ENCODE measurements at places on chromosomes 6 and 20.
A peak's percentile ranks its signal among the peaks of the same experiment; 100 is the strongest.

GRCh38 chr6:13398069-13398381 lies 69.7 kb upstream of the TBC1D7 start:
- DNase-seq, result no peak

- no peak for DNase-seq
Observed at GRCh38 chr20:61184194-61184593, 67.9 kb upstream of the CDH4 start.

- DNase-seq, result no peak
Observed at GRCh38 chr6:42795651-42796050, 13.8 kb downstream of the BICRAL start.

GRCh38 chr6:84193114-84193708 lies 34.2 kb downstream of the CEP162 start:
- DNase-seq, result no peak

DNA sequence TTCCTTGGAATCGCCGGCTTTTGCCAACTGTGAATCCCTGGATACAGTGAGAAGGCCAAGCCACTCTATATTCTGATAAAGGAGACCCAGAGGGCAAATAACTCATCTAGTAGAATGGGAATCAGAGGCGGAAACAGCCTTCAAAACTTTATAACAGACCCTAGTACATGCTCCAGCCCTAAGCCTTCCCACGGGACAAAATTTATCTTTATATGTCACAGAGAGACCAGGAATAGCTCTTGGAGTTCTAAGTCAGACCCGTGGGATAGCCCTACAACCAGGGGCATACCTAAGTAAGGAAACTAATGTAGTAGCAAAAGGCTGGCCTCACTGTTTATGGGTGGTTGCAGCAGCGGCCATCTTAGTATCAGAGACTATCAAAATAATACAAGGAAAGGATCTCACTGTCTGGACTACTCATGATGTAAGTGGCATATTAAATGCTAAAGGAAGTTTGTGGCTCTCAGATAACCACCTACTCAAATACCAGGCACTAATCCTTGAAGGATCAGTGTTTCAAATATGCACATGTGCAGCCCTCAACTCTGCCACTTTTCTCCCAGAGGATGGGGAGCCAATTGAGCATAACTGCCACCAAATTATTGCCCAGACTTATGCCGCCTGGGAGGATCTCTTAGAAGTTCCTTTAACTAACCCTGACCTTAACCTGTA lies 29.5 kb downstream of the CEP85L start:
- no peak for DNase-seq

DNA sequence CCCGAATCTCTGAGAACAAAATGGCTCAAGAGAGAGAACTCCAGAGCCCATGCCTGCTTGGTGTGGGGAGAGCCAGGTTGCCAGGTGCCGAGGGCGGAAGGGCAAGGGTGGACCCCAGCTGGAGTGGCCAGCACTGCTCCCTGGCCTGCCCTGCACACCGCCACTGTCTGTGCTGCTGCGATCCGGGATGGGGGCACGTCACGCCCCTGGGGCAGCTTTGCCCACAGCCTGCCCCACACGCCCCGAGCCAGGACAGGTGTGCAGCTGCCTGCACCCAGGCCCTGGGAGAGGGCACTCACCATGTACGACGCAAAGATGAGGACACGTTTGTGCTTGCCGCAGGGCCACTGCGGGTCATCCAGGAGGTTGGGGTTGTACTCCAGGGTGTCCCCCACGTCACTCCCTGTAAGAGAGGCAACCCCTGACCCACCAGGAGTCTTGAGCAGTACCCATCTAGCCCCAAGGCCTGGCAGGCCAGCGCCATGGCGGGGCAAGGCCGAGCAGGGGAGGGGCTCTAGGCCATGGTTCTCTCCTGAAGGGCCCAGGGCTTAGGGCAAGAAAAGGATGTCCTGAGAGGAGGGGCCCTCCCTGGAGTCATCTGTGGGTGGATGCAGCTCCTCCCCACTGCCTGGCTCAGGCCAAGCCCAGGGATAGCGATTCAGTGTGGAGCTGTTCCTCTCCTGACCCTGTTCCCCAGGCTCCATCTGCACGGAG lies 5.9 kb downstream of the RPS21 start:
- DNase-seq, result no peak

DNA sequence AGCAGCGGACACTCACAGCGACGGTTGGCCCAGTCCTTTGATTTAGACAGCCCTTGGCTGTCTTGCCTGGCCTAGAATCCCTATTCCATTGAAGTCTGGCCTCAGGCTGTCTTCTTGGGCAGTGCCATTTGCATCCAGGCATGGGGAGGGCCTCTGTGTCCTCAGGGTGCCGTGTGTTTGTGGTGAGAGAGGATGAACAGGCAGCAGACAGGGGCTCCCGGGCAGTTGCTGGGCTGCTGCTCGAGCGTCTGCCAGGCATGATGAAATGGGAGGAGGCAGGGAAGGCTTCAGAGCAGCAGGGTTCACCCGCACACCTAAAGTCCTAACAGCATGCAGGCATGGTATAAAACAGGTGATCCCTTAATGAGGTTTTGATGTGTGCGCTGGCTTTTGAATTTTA lies 126.9 kb downstream of the SOBP start:
- no peak for DNase-seq

- no peak for DNase-seq
Observed at GRCh38 chr6:14474816-14475215, 357.2 kb downstream of the CD83 start.

GRCh38 chr20:4158466-4159050 lies 143.2 kb upstream of the RNF24 start:
- no peak for DNase-seq

DNA sequence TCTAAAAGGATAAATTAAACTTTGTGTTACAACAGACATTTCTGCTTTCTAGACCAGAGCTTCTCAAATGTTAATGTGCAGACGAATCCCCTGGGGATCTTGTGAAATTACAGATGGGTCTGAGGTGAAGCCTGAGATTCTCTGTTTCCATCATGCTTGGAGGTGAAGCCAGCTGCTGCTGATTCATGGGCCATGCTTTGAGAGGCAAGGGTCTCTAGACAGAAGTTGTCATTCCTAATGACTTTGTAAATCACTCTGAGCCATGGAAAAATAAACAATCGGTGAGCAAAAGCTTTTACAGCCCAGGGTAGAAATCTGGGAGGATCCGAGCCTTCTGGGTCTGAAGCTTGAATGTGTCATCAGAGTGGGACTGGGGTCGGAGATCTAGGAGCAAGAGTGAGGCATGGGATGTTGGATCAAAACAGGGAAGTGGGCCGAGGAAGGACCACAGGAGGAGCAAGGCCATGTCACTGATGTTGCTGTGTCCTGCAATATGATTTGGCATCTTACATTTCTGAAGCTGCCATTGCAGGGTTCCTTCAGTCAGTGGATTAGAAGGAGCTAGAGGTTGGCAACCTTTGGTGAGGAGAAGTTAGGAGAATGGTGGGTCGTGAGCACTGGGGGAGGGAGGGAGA lies 77.3 kb downstream of the TRMT11 start:
- DNase-seq, result no peak

GRCh38 chr6:26026833-26027490 lies 60.3 kb upstream of the HFE start:
- DNase-seq, result peak; percentile 75

DNA sequence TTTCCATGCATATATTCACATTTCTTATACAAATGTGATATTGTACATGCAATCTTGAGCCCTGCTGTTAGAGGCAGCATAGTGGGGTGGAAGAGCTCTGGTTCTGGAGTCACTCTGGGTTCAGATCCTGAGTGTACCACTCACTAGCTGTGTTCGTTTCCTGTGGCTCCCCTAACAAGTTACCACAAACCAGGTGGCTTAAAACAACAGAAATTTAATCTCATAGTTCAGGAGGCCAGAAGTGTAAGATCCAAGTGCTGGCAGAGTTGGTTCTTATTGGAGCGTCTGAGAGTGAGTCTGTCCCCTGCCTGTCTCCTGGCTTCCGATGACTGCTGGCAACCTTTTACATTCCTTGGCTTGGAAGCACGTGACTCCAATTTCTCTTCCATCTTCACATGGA lies 115.6 kb downstream of the MAP3K7 start:
- DNase-seq, result no peak

GRCh38 chr6:31351401-31352309 lies 5.3 kb downstream of the HLA-B start:
- DNase-seq, result no peak

DNA sequence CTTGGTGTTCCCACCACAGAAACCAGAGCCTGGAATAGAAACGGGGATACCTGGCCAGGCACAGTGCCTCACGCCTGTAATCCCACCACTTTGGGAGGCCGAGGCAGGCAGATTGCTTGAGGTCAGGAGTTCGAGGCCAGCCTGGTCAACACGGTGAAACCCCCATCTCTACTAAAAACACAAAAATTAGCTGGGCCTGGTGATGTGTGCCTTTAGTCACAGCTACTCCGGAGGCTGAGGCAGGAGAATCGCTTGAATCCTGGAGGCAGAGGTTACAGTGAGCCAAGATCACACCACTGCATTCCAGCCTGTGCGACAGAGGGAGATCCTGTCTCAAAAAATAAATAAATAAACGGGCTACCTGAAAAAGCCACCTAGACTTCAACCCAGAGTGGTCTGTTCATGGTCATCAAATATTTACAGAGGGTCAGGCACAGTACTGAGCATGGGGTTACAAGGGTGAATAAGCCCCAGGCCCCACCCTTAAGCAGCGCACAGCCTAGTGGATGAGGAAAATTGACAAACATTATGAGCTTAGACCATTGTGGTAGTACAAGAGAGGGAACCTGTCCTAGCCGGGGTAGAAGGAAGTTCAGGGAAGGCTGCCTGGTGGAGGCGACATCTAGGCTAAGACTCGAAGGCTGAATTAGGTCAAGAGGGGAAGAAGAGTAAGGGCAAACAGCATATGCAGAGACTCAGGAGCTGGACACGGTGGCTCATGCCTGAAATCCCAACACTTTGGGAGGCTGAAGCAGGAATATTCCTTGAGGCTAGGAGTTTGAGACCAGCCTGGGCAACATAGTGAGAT lies 7.2 kb upstream of the PCIF1 start:
- DNase-seq, result no peak

DNA sequence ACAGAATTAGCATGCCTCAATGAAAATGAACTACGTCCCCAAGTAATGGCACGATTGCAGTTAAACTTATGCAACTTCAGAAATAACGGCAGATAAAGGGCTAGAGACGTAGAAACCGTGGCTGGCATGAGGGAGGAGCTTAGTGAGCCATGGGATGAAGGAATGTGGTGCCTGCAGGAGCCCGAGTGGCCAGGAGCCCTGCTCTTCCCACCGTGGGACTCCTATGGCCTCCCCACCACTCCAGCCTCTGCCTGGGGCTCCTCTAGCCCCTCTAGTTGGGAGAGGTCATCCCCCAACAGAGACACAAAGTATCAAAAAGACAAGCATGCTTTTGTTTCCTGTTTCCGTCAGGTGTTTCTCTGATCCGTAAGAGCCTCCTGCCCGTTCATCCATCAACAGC lies 75.1 kb upstream of the BHLHE23 start:
- DNase-seq, result no peak

DNA sequence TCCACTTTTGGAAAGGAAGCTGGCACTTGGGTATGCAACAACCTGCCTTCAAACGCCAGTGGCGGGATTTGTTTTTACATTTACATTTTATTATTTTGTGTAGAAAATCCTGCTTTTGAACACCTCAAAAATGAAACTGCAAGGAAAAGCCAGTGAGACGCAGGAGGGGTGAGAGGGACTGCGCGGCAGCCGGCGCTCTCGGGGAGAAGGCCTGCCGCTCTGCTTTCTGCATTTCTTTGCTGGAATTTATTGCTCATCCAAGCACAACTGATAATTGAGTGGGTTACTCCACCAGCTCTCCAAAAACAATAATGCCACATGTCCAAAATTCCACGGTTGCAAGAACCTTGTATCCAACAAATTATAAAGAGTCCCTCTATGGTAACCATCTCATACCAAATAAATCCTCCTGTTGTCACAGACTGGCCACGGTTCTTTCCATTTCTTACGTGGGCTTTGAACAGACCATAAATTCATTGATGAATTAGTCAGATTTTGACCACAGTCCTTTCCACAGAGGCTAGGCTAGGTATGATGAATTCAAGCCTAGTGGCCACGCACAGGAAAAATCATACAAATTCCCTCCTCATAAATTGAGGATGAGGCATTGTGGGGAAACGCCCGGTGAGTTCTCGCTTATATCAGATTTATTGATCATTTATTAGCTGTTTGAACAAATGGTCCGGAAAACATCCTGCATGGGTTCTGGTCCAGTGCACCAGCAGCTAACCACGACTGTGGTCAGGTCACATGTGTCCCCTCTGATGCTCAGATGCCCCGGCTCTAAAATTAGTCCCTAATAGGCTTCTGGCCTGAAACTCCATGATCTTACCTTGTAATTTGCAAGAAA lies 31.6 kb upstream of the FOXC1 start:
- DNase-seq, result no peak

GRCh38 chr20:24359321-24360027 lies 110.0 kb upstream of the SYNDIG1 start:
- DNase-seq, result no peak

GRCh38 chr6:658244-658643 lies 1.3 kb upstream of the HUS1B start:
- DNase-seq, result no peak

- DNase-seq, result no peak
Observed at GRCh38 chr6:34657307-34657978, 39.1 kb downstream of the ILRUN start.

DNA sequence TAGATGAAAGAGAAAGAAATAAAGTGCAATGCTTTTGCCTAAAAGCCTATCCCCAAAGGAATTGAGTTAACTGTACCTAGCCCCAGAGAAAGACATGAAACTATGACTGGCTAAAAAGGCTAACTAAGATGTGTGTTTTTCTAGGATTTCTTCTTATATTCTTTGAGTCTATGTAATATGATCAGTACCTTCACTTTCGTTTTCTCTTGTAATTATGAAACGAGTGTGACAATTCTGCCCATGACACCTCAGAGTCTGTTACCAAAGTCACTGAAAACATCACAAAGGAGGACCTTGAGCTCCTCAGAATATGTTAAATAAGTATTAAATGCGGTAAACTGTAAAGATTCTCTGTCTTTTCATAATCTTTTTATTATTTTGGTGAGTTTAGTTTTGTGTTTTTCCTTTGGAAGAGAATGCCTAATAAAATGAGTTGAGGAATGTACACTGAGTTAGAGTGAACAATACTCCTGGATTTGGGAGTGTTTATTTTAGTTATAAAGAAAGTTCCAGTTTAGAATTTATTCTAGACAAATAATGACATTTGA lies 141.3 kb downstream of the FUT9 start:
- DNase-seq, result no peak

GRCh38 chr6:11333132-11333849 lies 100.8 kb upstream of the NEDD9 start:
- no peak for DNase-seq

DNA sequence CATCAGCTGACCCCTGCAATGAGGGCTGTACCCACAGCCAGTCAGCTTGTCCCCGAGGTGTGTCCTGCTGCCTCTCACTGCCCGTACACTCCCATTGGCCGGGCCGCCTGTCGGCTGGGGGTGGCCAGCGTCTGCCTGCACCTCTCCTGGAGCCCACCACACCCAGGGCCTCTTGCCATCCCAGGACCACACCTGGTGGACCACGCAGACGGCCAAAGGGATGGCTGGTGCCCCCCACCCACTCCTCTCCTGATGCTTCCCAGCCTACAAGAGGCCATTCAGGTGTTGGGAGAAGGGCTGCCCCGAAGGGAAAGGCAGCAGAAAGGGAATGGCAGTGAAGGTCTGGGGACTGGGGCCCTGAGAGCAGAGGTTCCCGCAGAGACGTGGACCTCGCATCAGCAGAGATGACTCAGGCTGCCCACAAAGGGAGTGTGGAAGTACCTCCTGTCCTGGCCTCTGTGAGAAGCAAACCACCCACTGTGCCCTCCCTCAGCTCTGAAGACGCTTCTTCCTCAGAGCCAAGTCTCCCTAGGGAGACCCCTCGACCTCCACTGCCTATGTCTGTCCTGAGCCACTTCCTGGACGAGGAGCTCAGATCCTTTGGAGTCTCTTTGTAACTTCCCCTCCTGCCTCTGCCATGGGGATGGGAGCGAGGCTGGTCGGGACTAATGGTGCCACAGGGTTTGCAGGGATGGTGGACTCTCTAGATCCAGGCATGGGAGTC lies 60.9 kb downstream of the PYGB start:
- DNase-seq, result no peak
